ENCODE measurements at places on chromosomes 6 and 20.

DNA sequence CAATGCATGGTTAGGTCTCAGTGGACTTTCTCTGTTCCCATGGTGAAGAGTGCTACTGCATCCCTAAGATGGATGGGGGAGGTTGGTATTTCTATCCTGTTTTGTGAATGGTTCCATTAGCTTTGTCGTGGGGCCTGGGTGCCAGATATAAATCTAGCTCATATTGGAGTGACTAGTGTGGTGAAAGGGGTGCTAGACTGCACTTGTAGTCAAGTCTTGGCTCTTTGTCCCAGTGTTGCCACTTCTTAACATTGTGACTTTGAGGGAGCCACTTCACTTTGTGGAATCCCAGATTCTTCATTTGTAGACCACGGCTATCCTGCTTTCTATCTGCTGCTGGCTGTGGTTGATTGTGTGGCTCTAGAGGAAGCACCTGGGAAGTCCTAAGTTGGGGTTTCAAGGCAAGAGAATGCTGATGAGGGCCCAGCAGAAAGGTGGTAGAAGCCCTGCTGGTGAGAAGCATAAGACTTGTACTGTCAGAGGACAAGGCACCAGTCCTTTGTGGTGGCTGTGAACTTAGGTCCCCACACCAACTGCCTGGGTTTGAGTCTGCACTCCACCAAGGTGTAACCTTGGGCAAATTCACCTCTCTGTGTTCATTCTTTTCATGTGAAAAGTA, 44.1 kb downstream of the VAPB start:
- no peak for DNase-seq

DNA sequence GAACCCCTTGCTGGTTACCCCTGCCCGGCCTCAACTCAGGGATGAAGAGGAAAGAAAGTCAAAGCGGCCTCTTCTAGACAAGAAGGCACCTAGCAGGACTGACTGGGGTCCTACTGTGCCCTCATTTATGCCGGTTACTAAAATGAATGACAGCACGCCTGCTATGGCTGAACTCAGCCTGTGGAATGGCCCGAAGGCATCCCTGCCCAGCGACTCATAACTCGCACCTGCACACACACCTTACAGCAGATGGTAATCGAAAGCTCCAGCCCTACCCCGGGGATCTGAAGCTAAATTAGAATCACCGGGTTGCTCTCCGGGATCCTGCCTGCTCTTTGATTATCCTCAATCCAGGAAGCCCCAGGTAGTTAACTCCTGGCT, 747 bp upstream of the TXNDC5 start:
- peak; percentile 84 for DNase-seq

DNA sequence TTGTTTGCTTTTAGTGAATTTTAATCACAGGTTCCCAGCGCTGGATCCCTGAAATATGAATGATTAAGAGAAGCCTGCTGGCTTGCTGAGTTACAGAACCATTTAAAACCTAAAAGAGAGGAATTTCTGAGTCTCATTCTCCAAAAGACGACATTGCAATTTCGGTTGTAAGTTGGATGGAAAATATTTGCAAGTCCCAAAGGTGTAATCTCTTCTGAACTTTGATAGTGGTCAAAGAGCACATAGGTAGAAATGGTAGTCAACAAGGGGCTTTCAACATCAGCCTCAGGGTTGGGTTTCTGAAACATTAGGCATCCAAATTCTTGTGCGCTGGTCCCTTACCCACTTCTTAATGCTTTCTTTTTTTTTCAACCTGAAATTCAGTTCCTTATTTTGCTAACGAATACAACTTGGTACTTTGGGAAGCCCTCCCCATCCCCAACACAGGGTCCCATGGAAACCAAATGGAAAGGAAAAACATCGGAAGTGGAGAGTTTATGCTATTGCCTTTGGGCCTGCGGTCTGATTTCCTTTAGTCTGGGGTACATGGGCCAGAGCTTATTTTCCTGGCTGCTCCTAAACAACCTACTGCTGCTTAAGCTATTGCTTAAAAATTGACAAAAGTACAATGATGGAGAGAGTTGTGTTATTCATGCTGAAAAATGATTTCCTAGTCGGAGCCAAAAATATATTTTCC, 117.0 kb upstream of the KCNK16 start:
- DNase-seq: no peak

GRCh38 chr6:32865724-32866443, 11.9 kb downstream of the PSMB9 start:
- peak; percentile 16 for DNase-seq
